ENCODE measurements at places on chromosomes 2 and 18. TPM values are rescaled to one million over a fixed set of nuclear protein-coding genes. Genes with fewer than 3 reads are reported as not detected.

- DNase-seq = no peak
These were observed 23.9 kb upstream of the CEP68 start for GRCh38 chr2:65032019-65032975.

DNA sequence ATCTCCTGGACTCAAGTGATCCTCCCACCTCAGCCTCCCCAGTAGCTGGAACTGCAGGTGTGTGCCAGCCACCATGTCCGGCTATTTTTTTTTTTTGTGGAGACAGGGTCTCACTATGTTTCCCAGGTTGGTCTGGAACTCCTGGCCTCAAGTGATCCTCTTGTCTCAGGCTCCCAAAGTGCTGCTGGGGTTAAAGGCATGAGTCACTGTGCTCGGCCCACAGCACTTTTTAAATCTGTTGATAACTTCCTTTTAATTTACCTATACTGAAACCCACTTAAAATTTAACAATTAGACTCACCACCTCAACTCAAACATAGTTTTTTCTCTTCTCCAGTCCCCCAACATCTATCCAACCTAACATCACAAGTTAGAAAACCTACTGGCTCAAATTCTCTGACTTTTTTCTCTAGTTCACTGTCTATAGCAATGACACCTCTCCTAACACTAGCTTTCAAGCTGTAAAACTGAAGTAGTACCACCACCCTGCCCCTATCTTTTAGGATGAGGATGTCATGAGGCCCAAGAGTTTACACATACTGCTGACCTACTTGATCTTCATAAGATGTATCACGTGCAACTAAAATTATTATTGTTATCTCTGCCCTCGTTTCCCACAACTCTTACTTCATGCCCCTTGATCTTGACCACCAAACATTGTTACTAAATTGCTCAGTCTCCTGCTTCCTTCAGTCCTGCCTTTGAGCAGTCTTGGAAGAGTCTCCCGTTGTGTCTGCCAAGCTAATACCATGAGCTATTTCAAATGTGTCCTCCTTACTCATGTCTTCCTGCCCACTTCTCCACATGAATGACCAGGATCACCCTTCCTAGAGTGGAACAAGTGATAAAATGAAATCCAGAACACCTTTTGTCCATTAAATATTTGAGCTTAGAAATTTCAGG, 142.3 kb upstream of the ZFP36L2 start:
- no peak for DNase-seq

DNA sequence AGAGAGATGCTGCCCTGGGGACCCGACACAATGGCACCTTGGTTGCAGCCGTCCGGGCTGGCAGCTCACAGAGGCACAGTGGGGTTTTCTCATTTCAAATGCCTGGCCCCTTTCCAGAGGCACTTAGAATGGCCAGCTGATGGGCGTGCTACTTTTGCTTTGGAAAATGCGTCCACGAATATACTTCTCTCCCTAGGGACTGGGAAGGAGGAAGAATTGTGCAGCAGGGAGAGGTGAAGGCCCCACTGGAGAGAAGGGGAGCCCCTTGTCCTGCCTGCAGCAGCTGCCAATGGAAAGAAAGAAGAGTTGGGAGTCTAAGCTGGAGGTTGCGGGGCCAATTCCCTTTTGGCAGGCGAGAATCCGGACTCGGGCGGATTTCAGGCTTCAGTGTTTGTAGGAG, 1.1 kb upstream of the MAL start:
- no peak for DNase-seq

DNA sequence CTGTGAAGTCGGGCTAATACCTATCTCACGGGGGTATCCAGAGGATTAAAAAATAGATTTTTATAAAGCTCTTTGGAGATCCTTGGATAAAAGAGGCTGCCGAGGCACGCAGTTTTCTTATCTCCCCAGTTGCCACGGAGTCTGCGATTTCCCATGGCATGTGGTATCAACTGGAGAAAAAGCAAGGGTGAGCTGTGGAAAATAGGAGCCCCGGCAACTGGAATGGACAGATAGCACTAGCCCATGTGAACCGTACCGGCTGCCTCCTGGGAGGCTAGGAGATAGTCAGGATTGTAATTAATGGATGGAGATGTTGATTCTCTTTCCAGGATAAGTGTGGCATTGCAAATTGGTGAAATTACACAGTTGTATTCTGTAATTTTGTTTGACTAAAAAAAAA, 407.6 kb upstream of the KCNH7 start:
- no peak for DNase-seq

The C2orf92 gene
- 9.5 TPM for total RNA-seq

The CCDC85A gene
- 11.6 TPM for total RNA-seq
